ENCODE measurements at places on chromosomes 1 and 21.

DNA sequence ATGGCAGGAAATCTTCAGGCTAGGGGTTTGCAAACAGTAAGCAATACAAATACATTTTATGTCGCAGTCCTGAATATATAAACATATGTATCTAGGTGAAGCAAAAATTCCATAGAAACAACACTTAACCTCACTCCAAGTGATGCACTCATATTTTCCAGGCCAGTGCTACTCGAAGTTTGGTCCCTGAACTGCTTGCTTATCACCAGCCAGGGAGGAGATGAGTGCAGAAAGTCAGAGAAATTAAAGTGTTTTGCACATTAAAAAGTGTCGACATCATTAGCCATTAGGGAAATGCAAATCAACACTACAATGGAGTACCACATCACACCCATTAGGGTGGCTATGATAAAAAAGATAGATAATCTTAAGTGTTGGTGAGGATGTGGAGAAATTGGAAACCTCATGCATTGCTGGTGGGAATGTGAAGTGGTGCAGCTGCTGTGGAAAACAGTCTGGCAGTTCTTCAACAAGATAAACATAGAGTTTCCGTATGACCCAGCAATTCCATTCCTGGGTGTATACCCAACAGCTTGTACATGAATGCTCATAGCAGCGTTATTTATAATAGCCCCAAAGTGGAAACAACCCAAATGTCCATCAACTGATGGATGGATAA lies 70.5 kb upstream of the CSF1 start:
- no peak for DNase-seq

- no peak for DNase-seq
These were observed 1.9 kb downstream of the CASQ1 start for GRCh38 chr1:160192234-160192633.

- no peak for DNase-seq
These were observed 98.7 kb upstream of the RGS1 start for GRCh38 chr1:192476802-192477298.

- DNase-seq = no peak
These were observed 102.8 kb downstream of the CLIC6 start for GRCh38 chr21:34771512-34772028.

- no peak for DNase-seq
These were observed 83.9 kb downstream of the PAX7 start for GRCh38 chr1:18714404-18715175.

- no peak for DNase-seq
These were observed 81.7 kb upstream of the ADAM30 start for GRCh38 chr1:119978018-119978505.

GRCh38 chr1:17546946-17547670 lies 7.6 kb downstream of the ARHGEF10L start:
- no peak for DNase-seq

GRCh38 chr1:17358557-17358956 lies 13.4 kb upstream of the PADI6 start:
- no peak for DNase-seq

DNA sequence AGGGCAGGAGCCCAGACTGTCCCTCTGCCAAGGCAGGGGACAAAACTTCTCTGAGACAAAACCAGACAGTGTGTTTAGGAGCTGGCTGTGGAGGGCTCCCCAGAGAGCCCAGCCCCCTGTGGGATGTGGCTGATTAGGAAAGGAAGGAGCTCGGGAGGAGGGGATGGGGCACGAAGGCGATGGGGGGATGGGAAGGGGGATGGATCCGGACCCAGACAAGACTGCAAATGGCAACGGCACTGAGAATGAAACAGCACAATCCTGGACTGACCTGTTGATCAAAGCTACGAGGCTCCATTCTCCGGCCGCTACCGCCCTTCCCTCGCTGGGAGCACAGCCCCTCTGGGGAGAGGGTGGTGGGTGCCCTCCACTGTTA lies 33.1 kb downstream of the FOXO6 start:
- no peak for DNase-seq

DNA sequence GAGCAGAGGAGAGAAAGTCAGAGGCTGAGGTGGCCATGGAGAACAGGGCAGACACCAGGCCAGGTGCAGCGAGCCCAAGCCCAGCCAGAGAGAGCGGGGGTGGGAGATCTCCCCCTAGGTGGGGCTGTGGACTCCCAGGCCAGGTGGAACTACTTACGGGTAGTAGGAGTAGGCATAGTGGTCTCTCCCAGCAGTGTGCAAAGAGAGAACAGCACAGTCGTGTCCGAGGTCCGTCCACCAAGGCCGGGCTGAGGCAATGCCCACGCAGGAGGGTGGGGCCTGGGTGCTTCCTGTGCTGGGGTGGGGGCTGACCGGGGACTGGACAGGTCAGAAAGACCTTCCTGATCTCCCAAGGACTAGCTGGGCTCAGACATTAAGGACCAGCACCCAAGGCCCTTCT lies 263.7 kb downstream of the PTPRU start:
- no peak for DNase-seq

- no peak for DNase-seq
These were observed 157.0 kb upstream of the ZNHIT6 start for GRCh38 chr1:85865213-85865612.

DNA sequence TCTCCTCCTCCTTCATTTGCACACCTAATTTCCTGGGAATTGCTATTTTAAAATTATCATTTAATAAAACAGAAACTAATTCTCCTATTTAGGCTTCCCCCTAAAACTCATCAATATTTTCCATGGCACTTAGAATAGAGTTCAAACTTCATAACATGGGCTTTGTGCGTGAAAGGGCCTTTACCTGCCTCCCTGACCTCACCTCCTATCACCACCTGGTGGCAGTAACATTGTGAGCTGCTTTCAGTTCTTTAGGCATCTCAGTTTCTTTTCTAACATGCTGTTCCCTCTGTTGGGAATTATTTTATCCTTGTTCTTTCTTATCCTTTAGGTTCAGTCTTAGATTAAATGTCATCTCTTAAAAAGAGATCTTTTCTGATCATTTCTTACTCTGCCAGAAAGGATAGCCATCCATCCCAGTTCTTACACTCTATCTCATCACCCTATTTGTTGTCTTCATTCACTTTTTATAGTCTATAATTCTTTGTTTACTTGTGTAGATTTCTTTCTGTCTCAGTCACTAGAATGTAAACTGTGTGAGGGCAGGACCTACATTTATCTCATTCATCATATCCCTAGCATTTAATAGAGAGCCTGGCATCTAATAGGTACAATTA lies 133.8 kb upstream of the KIAA1614 start:
- no peak for DNase-seq

DNA sequence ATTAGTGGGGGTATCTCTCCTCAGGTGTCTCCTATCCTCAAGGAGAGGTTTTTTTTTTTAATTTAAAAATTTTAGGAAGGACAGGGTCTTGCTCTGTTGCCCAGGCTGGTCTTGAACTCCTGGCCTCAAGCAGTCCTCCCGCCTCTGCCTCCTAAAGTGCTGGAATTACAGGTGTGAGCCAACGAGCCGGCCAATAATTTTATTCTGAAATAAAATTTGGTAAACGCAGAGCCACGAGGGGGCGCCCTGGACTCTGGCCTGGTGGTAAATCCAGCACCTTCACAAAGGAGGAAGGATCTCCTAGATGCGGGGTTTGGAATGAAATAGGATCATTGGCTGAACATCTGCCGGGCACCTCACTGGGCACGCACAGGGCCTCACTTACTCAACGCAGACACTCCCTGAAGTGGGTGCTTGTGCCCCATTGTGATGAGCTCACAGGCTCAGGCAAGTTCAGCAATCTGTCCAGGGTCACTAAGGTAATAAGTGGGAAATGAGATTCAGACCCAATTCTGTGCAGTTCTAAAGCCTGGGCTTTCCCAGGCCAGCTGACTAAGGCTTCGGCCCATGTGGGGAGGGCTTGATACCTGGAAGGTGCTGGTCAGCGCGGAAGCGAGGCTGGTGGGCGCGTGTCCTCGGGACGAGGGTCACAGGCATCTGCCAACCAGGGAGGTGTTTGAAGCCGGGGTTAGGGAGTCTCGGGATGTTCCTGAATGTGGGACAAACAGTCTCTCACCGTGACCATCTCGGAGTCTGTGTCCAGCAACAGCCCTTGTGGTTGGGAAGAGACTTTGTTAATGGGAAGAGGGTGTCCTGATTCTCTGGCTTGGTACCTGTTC lies 32.7 kb upstream of the ETV3 start:
- DNase-seq = peak; percentile 14

GRCh38 chr1:169546087-169546995 lies 39.9 kb downstream of the F5 start:
- DNase-seq = no peak

DNA sequence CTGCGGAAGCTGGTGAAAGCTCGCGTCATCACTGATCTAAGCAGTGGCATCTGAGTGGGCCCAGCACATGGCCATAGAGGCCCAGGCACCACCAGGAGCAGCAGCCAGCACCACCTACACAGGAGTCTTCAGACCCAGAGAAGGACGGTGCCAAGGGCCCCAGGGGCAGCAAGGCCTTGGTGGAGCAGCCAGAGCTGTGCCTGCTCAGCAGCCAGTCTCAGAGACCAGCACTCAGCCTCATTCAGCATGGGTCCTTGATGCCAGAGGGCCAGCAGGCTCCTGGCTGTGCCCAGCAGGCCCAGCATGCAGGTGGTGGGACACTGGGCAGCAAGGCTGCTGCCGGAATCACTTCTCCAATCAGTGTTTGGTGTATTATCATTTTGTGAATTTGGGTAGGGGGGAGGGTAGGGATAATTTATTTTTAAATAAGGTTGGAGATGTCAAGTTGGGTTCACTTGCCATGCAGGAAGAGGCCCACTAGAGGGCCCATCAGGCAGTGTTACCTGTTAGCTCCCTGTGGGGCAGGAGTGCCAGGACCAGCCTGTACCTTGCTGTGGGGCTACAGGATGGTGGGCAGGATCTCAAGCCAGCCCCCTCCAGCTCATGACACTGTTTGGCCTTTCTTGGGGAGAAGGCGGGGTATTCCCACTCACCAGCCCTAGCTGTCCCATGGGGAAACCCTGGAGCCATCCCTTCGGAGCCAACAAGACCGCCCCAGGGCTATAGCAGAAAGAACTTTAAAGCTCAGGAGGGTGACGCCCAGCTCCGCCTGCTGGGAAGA lies 3.2 kb upstream of the ARTN start:
- DNase-seq = no peak

GRCh38 chr1:217770918-217771317 lies 139.8 kb downstream of the SPATA17 start:
- DNase-seq = no peak

Data from stimulated activated CD4-positive, alpha-beta T cell treated with anti-CD3 and anti-CD28 coated beads, Interleukin-1b, Interleukin-23, amount 100 ng/mL, for 1 hour (primary cell).